Head of caudate nucleus (tissue), 42 donors: ENCODE measurements at places on chromosomes 2 and 18.

GRCh38 chr18:12417687-12418086 is 10.0 kb downstream of the PRELID3A start:
- no peak for DNase-seq

DNA sequence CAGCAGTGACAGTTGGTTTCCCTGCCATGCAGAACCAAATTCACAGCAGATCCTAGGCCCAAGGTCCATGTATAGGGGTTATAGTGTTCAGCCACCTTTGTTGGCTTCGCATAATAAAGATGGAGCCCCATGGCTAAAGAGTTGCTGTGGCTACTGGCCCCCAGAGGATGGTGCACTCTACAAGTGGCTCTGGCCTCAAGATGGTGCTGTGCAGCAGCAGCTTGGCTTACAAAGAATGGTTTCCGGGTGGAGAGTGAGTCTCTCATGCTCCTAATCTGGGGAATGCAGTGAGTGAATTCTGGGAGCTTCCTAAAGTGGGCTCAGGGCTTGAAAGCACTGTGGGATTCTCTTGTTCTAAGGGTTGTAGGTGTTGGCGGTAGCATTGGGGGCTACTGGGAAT is 1199.7 kb downstream of the CNTNAP5 start:
- no peak for DNase-seq

DNA sequence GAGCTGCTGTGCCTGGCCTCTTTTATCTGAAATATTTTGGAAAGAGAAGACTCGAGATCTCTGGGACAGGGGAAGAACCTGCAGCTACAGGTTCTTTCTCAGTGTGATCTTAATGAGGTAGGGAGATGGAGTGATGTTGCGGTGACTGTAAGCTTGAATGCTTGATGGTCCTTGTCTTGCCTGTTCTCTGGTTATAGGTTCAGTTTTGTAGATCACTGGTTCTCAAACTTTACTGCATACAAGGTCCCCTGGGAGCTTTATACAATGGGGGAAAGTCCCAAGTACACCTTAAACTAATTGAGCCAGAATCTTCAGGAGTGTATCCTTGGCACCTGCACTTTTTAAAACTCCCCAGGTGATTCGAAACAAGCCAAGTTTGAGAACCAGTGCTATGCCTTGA is 136.7 kb upstream of the CXCR4 start:
- DNase-seq = no peak

GRCh38 chr2:2570871-2571270 is 239.8 kb upstream of the MYT1L start:
- no peak for DNase-seq

- no peak for DNase-seq
Observed at GRCh38 chr2:26112201-26112600, 60.7 kb upstream of the GAREM2 start.

GRCh38 chr2:163647300-163647699 is 88.5 kb downstream of the FIGN start:
- no peak for DNase-seq

DNA sequence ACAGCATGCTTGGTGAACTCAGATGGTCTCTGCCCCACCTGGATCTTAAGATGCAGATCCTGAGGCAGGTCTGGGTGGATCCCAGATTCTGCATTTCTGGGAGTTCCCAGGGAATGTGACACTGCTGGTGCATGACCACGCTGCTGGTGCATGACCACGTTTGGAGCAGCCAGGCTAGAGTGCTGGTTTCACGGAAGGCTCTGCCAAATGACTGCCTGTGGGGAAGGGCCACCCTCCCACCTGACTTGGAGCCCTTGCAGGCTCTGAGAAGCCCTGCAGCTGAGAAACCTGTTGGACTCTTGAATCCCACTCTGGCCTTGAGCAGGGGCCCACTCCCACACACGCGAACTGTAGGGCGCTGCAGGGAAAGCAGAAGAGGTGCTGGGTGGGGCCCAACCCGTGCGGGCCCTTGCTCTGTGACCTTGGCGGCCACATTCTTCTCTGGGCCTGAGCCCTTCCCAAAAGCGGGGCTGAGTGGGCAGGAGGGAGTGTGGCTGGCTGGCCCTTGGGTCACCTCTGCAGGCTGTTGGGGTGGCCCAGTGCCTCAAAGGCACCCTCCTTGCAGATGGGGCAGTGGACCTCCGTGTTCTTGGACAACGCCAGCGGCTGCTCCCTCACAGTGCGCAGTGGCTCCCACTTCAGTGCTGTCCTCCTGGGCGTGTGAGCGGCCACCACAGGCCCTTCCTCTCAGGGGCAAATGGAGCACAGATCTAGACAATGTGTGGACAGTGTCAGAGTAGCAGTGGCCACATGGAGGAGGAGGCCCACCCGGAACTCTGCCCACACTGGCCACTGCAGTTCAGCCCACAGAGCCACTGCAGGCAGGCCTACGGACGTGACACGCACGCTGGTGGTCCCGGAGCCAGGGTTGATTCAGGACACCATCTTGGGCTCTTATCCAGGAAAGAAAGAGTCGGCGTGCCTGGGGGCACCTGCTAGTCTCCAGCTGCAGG is 7.9 kb downstream of the ERFE start:
- DNase-seq = peak; percentile 3

GRCh38 chr2:175855794-175856453 is 146.1 kb downstream of the LNPK start:
- peak; percentile 30 for DNase-seq

DNA sequence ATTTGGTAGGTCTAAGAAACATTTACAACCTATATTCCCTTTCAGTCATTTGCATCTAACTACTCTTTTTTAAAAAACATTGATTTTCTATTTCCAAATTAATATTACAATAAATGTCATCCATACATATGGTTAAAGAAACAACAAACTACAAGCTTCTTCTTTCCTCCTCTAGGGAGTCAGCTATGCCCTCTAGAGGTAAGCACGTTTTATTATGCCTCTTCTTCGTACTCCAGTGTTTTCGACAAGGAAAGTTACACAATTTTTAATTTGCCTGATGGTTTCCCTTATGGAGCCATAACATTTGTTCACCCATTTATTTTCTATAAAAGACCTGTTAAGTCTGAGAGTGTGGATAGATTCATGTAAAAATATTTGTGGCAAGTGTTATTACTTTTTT is 183.4 kb upstream of the CDH7 start:
- no peak for DNase-seq

DNA sequence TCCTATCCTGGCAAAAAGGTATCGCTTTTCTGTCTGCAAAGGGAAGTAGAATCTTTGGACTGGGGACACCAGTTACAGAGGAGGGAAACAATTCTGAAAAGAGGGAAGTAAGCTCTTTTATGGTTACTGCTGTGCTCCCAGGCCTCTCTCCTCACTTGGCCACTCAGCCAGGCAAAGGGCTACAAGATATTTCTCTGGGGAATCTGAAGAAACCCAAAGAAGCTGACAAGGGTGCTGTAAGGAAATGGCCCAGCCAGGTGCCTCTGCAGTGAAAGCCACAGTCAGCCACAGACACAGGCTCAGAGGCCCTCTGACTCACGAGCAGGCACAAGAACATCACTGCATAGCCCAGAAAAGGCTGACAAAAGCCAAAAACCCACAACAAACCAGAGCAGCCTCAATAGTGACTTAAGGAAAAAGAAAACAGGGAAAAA is 5.8 kb downstream of the HDLBP start:
- DNase-seq = no peak

DNA sequence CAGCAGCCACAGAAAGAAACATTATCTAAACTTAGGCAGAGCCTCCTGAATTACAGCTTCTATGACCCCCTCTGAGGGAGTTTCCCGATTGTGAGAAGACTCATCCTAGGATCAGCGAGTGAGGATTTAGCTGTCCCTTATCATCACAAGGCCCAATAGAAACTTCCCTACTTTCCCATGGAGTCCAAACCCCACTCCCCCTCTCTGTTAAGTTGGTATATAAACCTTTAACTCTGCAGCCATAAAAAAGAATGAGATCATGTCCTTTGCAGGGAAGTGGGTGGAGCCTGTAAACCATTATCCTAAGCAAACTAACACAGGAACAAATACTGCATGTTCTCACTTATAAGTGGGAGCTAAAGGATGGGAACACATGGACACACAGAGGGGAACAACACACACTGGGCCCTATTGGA is 78.8 kb downstream of the MYL12B start:
- DNase-seq = no peak

DNA sequence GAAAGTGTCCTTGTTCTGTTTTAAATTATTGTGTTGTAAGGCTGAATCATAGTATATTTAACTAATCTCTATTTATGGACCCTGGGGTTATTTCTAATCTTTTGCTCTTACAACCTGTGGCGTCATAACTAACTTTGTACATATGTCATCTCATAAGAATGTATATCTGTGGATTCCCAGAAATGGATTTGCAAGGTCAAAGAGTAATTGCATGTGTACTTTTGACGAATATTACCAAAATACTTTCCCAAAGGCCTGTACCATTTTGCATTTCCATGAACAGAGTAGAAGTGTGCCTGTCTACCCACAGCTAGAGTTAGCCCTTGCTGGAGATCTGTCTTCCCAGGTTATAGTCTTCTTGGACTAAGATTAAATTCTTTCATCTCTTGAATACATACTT is 42.8 kb downstream of the SEMA4F start:
- no peak for DNase-seq

DNA sequence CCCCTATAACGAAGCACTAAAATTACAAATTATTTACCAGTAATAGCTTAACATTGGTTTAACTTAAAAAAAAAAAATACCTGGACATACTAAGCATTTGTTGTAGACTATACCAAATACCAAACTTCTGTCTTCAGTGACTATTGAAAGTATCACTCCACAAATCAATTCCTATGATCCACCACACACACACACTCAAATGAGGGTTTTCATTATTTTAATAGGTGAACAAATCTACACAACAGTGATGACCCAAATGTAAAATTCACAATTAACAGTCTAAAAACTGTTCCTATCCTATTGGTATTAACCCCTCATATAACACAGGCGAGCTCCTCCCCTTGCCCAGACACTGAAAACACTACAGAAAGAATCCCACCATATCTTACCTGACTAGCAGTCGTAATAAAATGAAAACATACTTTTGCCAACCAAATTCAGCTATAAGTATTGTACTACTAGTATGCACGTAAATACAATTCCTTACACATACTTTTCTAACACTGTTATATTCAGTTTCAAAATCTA is 2.5 kb downstream of the SP3 start:
- no peak for DNase-seq

DNA sequence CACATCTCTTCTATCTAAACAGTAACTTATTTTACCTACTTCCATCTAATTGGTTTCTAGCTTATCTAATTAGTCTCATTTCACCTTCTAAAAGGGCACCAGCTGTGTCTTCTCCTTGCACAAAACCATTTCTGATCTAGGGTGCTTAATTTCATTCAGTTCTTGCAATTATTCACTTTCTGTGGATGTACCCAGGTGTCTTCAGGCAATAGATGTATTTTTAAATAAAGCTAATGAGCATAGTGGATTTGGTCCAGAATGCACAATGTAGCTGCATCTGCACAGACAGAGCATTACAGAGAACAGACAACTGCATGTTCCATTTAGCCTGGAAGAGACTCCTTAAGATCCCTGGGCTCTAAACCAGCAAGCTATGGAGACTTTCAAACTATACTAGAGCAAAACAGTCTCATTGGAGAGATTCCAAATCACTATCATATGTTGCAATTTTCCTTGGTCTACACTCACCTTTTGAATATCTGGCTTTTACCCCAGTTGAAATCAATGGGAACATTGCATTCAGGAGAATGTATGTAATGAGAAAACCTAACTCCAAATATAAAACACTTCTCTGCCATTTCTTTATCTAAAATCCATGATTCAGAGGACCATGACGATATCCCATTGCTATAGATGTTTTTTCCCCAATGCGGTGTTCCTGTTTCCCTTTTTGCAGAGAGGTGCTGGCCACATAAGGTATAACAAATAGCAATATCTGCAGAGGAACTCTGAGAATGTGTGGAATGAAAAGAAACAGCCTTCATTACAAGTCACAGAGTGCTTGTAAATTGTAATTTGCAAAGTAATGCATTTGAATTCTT is 3.5 kb upstream of the RFX8 start:
- DNase-seq = no peak

DNA sequence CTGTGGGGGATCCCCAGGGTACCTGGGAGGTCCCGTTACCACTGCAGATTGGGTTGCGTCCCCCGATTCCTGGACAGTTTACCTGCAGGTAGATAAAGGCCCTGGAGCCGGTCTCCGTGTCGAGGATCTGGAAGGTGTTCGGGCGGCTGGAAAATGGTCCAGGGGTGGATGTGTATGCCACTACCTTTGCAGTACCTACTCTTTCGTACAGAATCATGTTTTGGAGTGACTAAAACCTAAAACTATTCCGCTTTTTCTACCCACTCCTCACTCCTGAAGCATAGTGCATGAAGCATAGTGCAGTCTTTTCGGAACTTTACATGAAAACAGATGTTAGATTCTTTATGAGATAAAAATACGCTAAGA is 418 bp downstream of the WDR75 start:
- DNase-seq = no peak

- no peak for DNase-seq
Observed at GRCh38 chr2:236638707-236639106, 69.1 kb downstream of the ACKR3 start.

DNA sequence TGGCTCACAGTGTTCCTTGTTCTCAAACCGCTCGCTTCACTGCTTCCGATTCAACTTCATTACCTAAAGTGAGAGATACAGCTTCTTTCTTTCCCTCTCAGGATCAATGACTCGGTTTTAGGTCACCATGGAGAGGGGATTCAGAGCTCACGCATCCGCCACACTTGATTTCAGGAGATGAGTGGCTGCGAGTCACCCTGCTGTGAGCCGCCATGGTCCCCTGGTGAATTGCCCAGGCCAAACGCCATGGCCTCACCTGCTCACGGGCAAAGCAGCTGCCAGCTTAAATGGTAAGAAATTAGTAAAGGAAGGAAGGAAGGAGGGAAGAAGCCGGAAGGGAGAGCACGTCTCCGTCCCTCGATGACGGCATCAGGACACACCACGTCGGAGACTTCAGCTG is 60.5 kb downstream of the ADNP2 start:
- no peak for DNase-seq

- DNase-seq = no peak
Observed at GRCh38 chr2:134858245-134858644, 19.8 kb downstream of the ACMSD start.

- no peak for DNase-seq
Observed at GRCh38 chr18:79812052-79812451, 14.3 kb downstream of the KCNG2 start.

DNA sequence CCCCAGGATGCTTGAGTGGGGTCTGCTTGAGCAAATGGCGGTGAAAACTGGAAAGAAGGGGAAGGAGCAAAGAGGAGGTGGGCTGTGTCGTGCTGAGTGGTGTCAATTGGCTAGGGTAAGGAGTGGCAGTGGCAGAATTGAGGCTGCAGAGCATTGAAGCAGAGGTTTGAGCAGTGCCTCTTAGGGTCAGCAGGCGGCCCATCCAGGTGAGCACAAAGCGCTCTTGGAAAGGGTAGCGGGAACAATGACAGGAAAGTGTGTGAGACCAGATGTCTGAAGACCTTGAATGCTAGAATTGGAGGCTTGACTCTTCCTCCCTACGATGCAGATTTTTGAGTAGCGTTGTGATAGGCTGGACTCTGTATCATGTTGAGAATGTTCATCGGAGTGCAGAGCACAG is 39.3 kb upstream of the IL1R1 start:
- no peak for DNase-seq

DNA sequence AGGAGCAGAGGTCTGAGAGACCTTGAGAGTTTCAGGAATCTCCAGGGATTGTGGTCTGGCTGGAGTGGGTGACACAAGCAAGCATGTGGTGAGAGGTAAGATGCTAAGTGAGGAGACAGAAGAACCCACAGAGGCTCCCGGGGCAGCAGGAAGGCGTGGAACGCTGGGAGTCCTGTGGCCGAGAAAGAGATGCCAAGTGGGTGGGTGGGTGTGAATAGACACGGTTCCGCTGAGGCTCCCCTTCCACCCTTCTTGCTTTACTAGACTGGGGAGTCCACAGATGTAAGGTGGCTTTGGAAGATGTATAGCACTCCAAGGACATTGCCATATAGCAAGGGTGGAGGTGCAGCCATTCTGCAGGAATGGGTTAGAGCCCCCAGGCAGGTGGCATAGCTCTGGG is 4.2 kb downstream of the TEX51 start:
- no peak for DNase-seq
